ENCODE measurements at places on chromosomes 16 and 17. TPM values are rescaled to one million over a fixed set of nuclear protein-coding genes. Genes with fewer than 3 reads are reported as not detected.

The ASGR1 gene
- total RNA-seq = 7.1 TPM

DNA sequence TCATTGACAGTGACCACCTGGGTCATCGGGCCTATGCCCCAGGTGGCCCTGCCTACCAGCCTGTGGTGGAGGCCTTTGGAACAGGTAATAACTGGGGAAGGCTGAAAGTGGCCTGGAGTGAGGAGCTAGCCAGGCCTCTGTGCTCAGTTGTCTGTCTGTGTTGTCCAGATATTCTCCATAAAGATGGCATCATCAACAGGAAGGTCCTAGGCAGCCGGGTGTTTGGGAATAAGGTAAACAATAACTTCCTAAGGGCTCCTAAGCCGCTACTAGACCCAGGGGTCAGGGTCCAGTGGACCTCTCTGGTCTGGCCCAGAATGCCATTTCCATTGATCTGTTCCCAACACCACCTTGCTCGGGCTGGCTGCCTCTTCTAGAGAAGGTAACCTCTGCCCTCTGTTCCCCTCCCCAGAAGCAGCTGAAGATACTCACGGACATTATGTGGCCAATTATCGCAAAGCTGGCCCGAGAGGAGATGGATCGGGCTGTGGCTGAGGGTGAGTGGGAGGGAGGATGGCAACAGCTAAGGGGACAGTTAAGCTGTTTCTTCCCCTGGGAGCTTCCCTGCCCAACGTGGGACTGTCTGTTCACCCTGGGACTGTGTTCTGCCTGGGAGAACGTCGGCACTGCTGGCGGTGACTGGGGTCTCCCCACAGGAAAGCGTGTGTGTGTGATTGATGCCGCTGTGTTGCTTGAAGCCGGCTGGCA, 1.9 kb upstream of the MLX start:
- no peak for DNase-seq

- no peak for DNase-seq
Measured at GRCh38 chr16:77336637-77337036, 98.2 kb downstream of the ADAMTS18 start.

DNA sequence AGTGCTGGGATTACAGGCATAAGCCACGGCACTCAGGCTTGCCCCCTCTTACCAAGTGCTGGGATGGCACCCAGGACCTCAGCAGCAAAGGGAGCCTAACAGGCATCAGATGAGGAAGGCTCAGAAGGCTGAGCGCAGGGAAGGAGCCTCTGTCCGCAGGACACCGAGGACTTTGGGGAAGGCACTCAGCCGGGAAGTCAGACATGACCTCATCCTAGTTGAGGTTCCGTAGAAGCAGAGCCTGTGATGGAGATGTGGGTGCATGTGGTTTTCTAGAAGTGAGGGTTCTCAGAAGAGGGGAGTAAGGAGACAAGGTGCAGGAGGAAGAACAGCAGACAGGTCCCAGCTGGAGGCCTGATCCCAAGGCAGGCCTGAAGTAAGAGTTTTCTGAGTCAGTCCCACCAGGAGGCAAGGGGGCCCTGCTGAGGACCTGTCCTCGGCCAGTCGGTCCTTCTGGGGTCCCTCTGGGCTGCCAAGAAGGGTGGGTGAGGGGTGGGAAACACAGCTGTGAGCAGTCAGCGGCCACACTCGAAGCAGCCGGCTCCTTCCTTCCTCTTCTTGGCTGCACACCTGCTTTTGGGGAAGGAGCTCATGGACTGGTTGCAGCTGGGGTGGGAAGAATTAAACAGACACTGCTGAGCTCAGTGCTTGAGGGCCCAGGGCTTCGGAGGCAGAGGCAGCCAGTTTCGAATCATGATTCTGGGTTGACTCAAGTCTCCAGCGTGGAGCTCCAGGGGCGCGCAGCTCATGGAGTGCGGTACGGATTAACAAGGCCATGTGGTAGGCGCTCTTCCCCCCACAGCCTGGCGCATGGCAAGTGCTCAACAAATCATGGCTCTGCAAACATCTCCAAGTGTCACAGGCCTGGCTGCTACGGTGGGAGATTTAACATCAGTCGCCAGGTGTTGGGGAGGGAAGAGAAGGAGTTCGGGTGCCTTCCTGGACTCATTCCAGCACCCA, 38.9 kb upstream of the SNN start:
- no peak for DNase-seq

GRCh38 chr17:246226-246625, 64.8 kb upstream of the DOC2B start:
- DNase-seq = no peak

The RAB37 gene
- total RNA-seq = 1.4 TPM

The MEFV gene
- not detected for total RNA-seq

GRCh38 chr17:77459018-77459755, 318.4 kb downstream of the SEC14L1 start:
- no peak for DNase-seq

- DNase-seq = no peak
Measured at GRCh38 chr17:78211032-78211431, 3.0 kb upstream of the BIRC5 start.

DNA sequence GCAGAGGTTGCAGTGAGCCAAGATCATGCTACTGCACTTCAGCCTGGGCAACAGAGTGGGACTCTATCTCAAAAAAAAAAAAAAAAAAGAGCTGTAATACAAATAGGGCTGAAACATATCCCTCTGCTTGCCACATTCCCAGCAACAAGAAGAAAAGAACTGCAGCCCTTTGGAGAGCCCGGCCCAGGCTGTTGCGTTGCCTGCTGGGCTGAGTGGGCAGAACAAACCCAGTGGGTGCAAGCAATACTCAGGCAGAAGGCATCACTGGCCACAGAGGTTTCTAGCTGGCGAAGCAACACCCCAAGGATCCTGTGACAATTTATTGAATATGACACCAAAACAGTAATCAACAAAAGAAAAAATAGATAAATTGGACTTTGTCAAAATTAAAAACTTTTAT, 44.0 kb downstream of the PIGL start:
- DNase-seq = no peak

GRCh38 chr16:12110361-12111107, 134.0 kb downstream of the SNX29 start:
- no peak for DNase-seq

The DNAH3 gene
- not detected for total RNA-seq

The VMP1 gene
- 306 TPM for total RNA-seq
